ENCODE measurements at places on chromosomes 2 and 18.
A peak's percentile ranks its signal among the peaks of the same experiment; 100 is the strongest.

DNA sequence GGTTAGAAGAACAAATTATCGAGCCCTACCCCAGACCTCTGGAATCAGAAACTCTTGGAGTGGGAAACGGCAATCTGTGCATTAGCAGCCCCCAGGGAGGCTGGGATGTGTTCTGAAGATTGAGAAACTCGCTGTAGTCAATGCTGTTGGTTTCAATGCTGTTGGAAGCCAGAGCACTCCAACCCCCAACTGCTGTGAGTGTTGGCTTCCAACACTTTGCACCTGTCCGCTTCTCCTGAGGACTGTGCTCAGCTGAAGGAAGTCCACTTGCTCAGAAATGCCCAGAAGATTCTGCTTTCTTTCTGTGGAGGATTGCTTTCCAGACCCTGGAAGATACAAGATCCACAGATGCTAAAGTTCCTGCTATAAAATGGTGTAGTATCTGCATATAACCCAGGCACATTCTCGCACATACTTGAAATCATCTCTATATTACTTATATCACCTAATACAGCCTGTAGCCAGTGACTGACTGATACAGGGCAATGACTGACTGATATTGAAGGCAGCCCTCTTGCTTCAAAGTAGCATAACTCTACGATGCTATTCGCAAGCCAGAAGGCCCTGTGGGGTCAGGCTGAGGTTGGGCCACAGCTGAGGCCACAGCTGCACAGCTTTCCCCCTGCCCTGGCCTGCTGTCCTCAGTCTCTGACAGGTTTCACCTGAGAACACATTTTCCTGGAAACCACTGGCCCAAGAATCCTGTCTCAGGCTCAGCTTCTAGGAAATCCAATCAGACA lies 757.7 kb upstream of the ID2 start:
- no peak for DNase-seq

DNA sequence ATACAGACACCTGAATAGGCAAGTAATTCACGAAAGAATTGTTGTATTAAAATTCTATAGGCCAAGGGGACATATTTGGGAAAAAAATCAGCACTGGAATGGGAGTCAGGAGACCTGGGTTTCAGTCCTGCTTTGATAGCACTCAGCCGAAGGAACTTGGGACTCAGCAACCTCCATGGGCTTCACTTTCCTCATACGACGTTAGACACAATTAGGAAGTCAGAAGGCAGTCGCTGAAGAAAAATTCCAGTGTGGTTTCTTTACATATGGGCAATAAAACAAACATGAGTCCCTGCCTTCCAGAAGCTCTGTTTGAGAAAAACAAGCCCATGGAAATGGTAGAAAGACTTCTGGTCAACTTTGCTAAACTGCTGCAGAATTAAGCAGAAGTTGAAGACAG lies 15.1 kb upstream of the CYRIA start:
- no peak for DNase-seq

GRCh38 chr2:225531559-225531958 lies 132.0 kb downstream of the NYAP2 start:
- no peak for DNase-seq

- DNase-seq: no peak
Observed at GRCh38 chr2:97993926-97994325, 1.8 kb downstream of the TMEM131 start.

DNA sequence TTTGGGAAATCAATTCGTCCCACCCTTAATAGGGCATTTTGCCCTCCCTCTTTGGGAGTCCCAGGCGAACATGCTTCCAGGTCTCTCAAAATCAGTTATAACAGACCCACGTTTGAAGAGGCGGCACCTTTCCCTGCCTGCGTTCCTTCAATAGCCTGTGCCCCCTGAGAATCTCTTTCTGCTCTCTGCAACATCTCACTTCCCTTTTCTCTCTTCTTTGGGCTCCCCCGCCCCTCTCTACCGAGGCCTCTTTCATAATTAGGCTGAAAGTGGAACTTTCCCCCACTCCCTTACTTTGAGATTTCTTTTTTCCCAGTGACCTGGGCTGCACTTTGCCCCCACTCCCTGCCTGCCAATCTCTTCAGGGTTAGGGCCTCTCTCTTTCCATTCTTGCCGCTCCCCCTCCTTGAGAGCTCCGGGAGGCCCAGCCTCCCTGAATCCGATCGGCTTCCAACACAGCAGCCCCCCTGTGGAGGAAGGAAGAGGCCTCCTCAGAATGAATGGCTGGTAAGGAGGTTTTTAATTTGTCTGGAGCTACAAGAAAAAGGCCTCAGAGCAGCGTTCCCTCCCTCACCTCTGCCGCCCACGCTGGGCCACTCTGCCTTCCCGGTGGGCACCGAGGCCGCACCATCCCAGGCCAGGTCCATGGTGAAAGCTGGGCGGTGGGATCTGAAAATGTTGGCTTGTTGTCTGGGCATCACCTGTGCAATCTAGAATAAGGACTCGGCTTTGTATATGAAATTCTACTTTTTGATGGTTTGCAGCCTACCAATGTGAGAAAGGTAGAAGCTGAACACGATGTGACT lies 162.6 kb upstream of the SIX3 start:
- DNase-seq: no peak

GRCh38 chr2:63525905-63526304 lies 62.4 kb downstream of the WDPCP start:
- no peak for DNase-seq

- DNase-seq: no peak
Observed at GRCh38 chr2:55811048-55811447, 112.5 kb downstream of the EFEMP1 start.

DNA sequence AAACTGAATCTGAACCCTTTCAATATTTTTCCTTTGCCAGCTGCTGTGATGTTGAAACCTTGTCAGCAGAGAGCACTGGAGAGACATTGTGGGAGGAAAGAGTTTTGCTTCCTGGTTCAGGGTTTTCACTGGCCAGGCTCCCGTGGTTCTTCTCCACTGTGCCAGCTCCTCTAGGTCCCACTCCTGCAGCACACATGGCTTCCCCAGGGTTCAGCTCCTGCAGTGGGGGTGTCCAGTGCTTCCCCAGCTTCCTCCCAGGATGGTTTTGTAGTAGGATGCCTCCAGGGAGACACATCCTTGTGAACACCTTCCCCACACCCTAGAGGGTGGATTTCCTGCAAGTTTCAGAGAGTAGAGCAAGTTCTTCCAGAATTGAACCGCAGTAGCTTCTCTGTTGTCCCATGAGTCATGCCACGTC lies 24.0 kb upstream of the SULT1C3 start:
- no peak for DNase-seq

GRCh38 chr2:233992513-233993217 lies 57.8 kb upstream of the SPP2 start:
- no peak for DNase-seq

GRCh38 chr2:67984600-67984999 lies 78.2 kb downstream of the C1D start:
- DNase-seq: no peak

- DNase-seq: no peak
Observed at GRCh38 chr2:127874378-127875269, 11.1 kb downstream of the AMMECR1L start.

DNA sequence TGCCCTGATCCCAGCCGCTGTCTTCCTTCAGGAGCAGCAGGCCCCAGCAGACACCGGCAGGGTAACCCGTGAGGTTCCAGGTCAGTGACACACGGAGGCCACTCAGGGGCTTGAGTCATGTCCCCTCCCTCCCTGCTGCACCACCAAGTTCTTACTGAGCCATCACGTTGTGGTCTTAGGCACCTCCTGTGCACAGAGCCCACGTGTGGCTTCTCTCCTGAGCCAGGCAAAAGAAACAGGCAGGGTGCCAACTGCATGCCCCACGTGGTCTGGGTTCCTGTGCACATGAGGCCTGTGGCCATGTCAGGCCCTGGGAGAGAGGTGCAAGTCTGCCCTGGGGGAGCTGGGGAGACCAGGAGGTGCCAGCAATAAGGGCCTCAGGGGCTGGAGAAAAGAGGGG lies 264.8 kb downstream of the KLHL29 start:
- DNase-seq: no peak

- no peak for DNase-seq
Observed at GRCh38 chr2:240555541-240556250, 2.1 kb downstream of the ANKMY1 start.

GRCh38 chr2:25606892-25607291 lies 66.5 kb downstream of the DTNB start:
- no peak for DNase-seq

GRCh38 chr2:45438872-45439665 lies 172.0 kb downstream of the SRBD1 start:
- no peak for DNase-seq

DNA sequence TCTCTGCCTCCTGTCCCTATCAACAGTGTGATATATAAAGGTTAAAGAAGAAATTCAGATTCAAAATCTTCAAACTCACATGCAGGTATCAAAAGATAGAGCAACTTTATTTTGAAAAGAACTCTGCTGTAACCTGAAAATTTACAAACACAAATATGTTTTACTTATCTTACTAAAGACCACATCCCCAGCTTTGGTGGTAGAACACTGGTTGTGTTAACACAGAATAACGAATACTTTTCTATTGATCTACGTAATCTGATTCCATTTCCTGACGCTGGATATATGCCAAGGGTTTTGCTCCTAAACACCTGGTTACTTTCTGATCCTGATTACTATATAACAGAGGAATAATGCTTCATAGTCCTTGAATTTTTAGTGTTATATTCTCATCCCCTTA lies 23.1 kb upstream of the SLC39A10 start:
- no peak for DNase-seq

DNA sequence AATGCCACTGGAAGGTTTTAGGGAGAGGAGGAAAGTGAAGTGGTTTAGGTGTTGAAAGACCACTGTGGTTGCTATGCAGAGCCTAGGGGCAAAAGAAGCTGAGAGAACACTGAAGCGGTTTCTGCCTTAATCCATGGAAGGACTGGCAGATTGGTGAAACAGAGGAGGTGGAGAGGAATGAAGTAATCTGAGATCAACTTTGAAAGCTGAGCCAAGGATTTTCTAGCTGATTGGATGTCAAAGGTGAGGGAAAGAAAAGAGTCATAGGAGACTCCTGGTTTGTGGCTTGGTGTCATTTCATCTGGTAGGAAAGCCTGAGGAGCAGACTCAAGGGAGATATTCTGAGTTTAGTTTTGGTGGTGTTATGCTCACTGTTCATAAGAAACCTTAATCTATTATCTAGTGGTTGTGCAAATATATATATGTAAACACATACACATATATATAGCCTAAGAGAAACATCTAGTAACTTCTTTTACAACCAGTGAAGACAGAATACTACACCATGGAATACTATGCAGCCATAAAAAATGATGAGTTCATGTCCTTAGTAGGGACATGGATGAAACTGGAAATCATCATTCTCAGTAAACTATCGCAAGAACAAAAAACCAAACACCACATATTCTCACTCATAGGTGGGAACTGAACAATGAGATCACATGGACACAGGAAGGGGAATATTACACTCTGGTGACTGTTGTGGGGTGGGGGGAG lies 134.1 kb upstream of the CREB1 start:
- no peak for DNase-seq

- DNase-seq: no peak
Observed at GRCh38 chr18:26535630-26536029, 12.7 kb downstream of the KCTD1 start.

GRCh38 chr2:11764920-11765319 lies 18.5 kb downstream of the LPIN1 start:
- DNase-seq: no peak

GRCh38 chr2:239306274-239307220 lies 94.3 kb downstream of the HDAC4 start:
- DNase-seq: no peak

DNA sequence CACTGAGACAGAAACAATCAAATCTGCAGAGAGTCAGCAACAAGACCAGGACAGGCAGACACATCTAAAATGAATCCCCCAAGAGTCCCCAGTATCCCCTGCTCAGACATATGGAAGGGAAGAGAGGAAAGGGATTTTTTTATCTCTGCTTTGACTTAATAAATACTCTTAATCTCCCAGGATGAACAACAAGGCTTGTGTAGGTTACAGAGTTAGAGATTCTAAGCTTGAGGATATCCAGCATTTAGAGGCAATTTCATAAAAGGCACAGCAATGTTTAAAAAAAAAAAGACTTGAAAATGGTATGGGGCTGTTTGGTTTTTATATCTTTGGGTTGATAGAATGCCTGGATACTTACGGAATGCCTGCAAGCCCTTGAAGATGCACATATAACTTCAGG lies 199.9 kb downstream of the ARL4C start:
- no peak for DNase-seq

- no peak for DNase-seq
Observed at GRCh38 chr18:60200558-60200957, 172.0 kb downstream of the MC4R start.

GRCh38 chr2:83112858-83113257 lies 1346.2 kb downstream of the SUCLG1 start:
- no peak for DNase-seq

- DNase-seq: no peak
Observed at GRCh38 chr2:47984041-47984440, 77.7 kb upstream of the FBXO11 start.

- DNase-seq: no peak
Observed at GRCh38 chr2:20593072-20594034, 57.5 kb downstream of the HS1BP3 start.

DNA sequence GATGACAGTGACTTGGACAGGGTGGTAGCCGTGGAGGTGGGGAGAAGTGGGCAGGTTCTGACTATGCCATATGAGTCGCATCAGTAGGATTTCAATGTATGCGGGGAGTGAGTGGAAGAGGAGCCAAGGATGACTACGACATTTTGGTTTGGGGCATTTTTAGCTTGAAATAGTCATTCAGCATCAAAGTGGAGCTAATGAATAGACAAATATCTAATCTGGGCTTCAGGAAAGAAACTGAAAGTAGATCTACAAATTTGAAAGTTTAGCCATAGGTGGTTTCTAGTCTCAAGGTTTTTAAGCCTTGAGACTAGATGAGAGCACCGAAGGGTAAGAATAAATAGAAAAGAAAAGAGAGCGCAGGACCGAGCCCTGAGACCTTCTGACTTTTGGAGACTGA lies 58.3 kb downstream of the FEZ2 start:
- DNase-seq: no peak

- DNase-seq: peak; percentile 15
Observed at GRCh38 chr2:158968396-158969161, at the start of gene TANC1. Gene TANC1 (plus strand): TSS chr2:158968640. CDS start chr2:159065911, 97,271 bp downstream.

GRCh38 chr2:127961729-127962128 lies 66.1 kb downstream of the SAP130 start:
- DNase-seq: no peak

- DNase-seq: no peak
Observed at GRCh38 chr18:45845410-45845809, 19.9 kb downstream of the SIGLEC15 start.

All from stimulated activated CD8-positive, alpha-beta memory T cell treated with anti-CD3 and anti-CD28 coated beads, Interleukin-15, amount 100 ng/mL, for 24 hours (primary cell).